ENCODE measurements at places on chromosomes 2 and 18. TPM values are rescaled to one million over a fixed set of nuclear protein-coding genes. Genes with fewer than 3 reads are reported as not detected.

The NR4A2 gene
- total RNA-seq: 57.6 TPM

The GALNT5 gene
- not detected for total RNA-seq

The ALPG gene
- total RNA-seq: not detected

The WDR35 gene
- 5.9 TPM for total RNA-seq

The MAP3K19 gene
- total RNA-seq: not detected

DNA sequence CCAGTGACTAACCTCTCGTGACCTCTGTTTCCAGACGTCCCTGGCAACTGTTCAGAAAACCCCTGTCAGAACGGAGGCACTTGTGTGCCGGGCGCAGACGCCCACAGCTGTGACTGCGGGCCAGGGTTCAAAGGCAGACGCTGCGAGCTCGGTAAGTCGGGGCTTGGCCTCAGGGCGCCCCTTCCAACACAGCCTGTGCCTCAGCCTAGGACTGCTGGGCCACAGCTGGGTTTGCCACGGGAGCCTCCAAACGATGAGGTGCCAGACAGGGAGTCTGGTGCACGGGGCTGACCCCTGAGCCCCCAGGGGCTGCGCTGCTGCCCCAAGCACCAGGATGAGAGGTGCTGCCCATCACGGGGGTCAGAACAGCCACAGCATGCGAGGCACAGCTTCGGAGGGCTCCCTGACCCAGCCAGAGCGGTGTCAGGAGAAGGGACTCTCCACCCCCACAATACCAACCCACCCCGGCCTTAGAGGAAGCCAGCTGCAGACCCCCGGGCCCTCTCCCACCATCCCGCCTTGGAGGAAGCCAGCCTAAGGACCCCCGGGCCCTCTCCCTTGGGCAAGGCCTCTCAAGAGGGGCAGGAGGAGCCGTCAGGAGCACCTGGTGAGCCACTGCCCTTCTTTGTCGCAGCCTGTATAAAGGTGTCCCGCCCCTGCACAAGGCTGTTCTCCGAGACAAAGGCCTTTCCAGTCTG is 20.3 kb downstream of the MTERF4 start:
- DNase-seq: no peak
- peaks cover 24% of the 10 kb centered on the region for H3K36me3 ChIP-seq
- H3K4me1 ChIP-seq: peaks cover 7% of the 10 kb centered on the region
- H3K27me3 ChIP-seq: no peaks in the 10 kb centered on the region
- no peak overlapping the region for H3K4me3 ChIP-seq
- peak overlapping the region; percentile 55 for H3K27ac ChIP-seq

- no peaks in the 10 kb centered on the region for H3K36me3 ChIP-seq
- no peak overlapping the region for H3K27ac ChIP-seq
Observed at GRCh38 chr2:46776687-46777327, 138.8 kb downstream of the MCFD2 start.

DNA sequence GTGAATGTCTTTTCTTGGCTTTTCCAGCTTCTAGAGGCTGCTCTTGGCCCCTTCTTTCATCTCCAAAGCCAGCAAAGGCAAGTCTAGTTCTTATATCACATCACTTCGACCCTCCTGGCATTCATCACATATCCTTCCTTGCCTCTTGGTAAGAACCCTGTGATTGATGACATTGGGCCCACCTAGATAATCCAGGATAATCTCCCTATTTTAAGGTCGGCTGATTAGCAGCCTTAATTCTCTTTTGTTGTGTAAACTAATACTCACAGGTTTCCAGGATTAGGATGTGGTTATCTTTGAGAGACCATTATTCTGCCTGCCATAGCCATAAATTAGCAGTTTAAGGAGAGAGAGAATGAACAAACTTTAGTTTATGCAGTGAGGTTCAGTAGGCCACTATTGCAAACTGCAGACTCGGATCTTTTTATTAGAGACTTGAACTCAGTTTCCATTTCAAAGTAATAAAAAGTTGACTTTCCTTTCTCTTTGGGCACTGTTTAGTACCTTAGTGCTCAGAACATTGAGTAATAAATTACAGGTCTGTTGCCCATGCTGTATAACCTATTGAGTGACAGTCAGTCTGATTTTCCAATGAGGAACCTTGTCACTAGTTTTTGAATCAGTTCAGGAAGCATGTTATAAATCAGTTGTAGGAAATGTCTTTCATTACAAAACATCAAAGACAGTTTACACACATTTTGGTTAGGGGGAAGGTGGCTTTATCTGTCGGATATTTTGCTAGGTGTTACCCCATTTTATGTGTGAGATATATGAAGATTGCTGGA is 4.5 kb downstream of the NDUFV2 start:
- peaks cover 66% of the 10 kb centered on the region for H3K4me1 ChIP-seq
- H3K4me3 ChIP-seq: peak overlapping the region; percentile 86
- no peak for DNase-seq
- peak overlapping the region; percentile 97 for H3K27ac ChIP-seq
- H3K36me3 ChIP-seq: peaks cover 86% of the 10 kb centered on the region
- H3K27me3 ChIP-seq: no peaks in the 10 kb centered on the region

GRCh38 chr2:47174733-47175361 is 19.7 kb upstream of the STPG4 start:
- peak overlapping the region; percentile 96 for H3K4me3 ChIP-seq
- H3K27me3 ChIP-seq: no peaks in the 10 kb centered on the region
- H3K36me3 ChIP-seq: peaks cover 49% of the 10 kb centered on the region
- H3K4me1 ChIP-seq: peaks cover 54% of the 10 kb centered on the region

GRCh38 chr2:102337481-102338386 is 17.9 kb upstream of the IL18R1 start:
- H3K27ac ChIP-seq: no peak overlapping the region
- DNase-seq: peak; percentile 30
- peaks cover 8% of the 10 kb centered on the region for H3K4me1 ChIP-seq
- no peaks in the 10 kb centered on the region for H3K27me3 ChIP-seq
- H3K4me3 ChIP-seq: no peak overlapping the region

DNA sequence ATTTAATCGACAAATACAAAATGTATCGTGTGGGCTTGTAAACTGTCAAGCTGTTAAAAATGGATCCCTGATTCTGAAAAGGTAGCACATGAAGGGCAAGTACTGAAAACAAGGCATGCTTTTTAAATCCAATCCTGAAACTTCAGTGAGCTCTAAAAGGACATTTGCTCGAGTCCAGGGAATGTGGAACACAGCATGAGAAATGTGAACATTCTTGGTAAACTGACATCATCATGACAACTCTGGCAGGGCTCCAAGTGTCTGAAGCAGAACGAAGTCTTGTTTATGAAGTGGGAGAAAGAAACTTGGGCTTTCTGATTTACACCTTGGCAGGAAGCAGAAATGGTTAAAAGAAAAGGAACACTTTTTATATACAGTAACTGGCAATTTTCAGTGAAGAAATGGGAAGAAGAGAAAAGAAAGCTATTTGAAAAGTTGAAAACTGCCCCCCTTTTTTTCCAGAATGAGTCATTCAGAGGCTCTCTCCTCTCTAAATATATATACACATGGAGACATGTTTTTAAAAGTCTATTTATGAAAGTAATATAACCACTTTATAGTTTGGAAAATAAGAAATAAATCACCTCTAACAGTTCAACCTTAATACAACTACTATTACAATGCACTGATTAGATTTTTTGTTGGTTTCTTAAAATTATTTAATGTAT is 120.8 kb downstream of the GAREM1 start:
- no peaks in the 10 kb centered on the region for H3K4me1 ChIP-seq
- no peak for DNase-seq
- H3K27me3 ChIP-seq: peaks cover 4% of the 10 kb centered on the region
- H3K36me3 ChIP-seq: no peaks in the 10 kb centered on the region
- no peak overlapping the region for H3K4me3 ChIP-seq

- DNase-seq: no peak
- H3K4me3 ChIP-seq: no peak overlapping the region
- no peak overlapping the region for H3K27ac ChIP-seq
- H3K4me1 ChIP-seq: peaks cover 4% of the 10 kb centered on the region
- H3K36me3 ChIP-seq: peaks cover 7% of the 10 kb centered on the region
Observed at GRCh38 chr2:63422556-63422955, 165.7 kb downstream of the WDPCP start.

- peak overlapping the region; percentile 85 for H3K4me3 ChIP-seq
- DNase-seq: peak; percentile 28
- H3K27me3 ChIP-seq: no peaks in the 10 kb centered on the region
- H3K36me3 ChIP-seq: peaks cover 11% of the 10 kb centered on the region
- peaks cover 37% of the 10 kb centered on the region for H3K4me1 ChIP-seq
Observed at GRCh38 chr2:156434461-156435291, 1.5 kb upstream of the GPD2 start.

GRCh38 chr18:67652288-67652687 is 135.8 kb upstream of the DSEL start:
- H3K4me1 ChIP-seq: no peaks in the 10 kb centered on the region
- DNase-seq: no peak
- H3K36me3 ChIP-seq: no peaks in the 10 kb centered on the region
- no peak overlapping the region for H3K27ac ChIP-seq
- peaks cover 1% of the 10 kb centered on the region for H3K27me3 ChIP-seq

DNA sequence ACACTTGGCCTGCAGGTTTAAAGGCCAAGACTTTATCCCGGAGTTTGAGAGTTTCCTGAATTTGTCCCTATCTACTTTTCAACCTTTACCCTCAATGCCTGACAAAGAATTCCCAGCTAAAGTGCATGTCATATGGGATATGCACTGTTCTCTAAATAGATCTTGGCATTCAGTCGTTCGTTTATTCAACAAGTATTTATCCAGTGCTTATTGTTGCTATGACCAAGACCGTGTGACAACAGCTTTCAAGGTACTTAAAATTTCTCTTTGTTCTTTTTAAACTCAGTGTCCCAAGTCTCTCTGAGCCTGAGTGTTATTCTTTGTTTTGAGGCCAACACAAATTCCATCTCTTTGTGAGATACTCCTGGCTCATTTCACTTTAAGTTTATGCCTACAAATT is 133.4 kb downstream of the RGPD3 start:
- no peak overlapping the region for H3K4me3 ChIP-seq
- no peaks in the 10 kb centered on the region for H3K36me3 ChIP-seq
- H3K27me3 ChIP-seq: no peaks in the 10 kb centered on the region
- DNase-seq: no peak
- no peak overlapping the region for H3K27ac ChIP-seq
- peaks cover 5% of the 10 kb centered on the region for H3K4me1 ChIP-seq

Measured in activated CD8-positive, alpha-beta T cell treated with anti-CD3 and anti-CD28 coated beads for 36 hours (primary cell).